ENCODE measurements at places on chromosomes 2 and 18. TPM values are rescaled to one million over a fixed set of nuclear protein-coding genes. Genes with fewer than 3 reads are reported as not detected.

DSG3 gene
- not detected for total RNA-seq

RIT2 gene
- not detected for total RNA-seq

FSHR gene
- total RNA-seq: not detected

DNA sequence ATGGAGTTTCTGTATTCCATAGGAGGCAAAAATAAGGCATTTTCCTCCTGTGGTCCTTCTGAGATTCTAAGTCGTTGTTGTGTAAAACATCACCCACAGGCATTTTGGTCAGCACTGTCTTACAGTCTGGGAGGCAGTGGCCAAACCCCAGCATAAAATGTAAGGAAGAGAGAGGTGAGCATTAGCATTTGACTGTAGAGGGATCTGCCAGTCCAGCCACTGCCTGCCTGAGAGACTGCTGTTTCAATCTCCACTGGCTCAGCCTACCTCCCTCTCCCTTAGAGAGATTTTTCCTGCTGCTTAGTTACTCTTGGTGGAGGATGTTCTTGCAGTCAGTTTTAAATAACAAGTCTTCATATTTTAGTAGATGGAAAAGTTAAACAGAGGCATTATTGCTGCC, 77.0 kb downstream of the ARHGEF33 start:
- DNase-seq: no peak

GRCh38 chr2:215961981-215962380, 51.4 kb downstream of the MREG start:
- no peak for DNase-seq

- DNase-seq: no peak
Measured at GRCh38 chr2:173962583-173963110, 2.5 kb downstream of the SP3 start.

- no peak for DNase-seq
Measured at GRCh38 chr2:154447727-154448418, 250.6 kb upstream of the KCNJ3 start.

GRCh38 chr2:18077231-18077630, 198.8 kb downstream of the KCNS3 start:
- no peak for DNase-seq

DNA sequence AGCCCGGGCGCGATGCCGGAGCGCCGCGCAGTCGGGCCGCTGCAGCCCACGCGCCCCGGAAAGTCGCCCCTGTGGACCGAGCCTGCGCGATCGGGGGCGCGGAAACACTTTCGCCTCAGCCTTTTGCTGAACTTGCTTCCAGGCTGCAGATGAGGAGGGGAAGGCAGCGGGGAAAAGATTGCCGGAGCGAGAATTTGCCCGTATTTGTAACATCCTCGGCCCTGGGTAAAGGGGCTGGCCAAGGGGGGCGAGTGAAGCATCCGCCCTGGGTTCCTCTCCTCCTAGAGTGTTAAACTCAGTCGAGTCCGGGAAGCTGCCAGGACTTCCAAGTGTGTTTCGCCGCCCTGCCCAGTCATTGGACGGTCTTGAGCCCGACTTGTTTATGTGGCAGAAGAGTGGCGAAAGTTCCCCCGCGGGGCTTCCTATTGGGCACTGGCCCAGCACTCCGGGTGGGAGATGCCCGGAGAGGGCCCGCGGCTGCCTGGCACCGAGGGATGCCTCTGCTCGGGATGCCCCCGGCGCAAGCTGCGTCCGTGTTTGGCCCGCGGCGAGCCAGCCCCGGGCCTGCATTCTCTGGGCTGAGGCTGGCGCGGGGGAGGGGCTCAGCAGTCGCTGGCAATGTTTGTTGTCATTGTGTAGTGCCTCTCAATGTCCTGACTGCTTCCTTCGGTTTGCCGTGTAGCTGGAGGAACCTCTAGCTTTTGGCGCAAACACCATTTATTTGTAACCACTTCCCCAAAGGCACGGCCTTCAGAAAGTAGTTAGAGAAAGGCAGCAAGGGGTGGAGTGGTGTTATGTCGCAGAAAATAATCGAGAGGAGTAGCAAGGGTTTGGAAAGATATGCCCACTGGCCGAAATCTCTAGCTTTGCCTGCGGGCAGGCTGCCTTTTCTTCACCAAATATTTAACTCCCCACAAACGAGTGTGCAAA, 1.1 kb downstream of the CYBRD1 start:
- DNase-seq: peak; percentile 83

DNA sequence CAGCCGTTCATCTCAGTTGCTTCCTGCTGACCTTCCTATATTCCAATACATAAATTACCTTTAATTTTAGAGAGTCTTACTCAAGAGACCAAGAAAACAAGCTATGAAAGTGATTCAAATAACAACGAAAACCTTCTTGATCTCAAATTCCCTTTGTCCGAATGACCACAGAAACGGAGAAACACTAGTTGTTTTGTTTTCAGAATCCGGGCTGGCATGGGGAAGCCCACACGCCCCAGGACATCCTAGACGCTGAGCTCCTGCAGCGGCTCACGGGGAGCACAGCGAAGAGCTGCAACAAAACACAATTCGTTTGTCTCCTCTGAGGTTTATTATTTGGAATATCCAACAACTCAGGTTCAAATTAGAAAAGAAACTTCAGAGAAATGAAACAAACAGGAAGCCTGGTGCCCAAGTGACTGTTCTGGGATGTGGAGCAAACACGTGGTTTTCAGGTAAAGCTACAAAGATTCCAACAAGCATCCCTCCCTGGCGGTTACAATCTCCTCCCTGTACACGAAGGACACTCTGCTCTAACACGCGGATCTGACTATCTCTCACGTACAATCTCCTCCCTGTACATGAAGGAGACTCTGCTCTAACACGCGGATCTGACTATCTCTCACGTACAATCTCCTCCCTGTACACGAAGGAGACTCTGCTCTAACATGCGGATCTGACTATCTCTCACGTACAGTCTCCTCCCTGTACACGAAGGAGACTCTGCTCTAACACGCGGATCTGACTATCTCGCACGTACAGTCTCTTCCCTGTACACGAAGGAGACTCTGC, 237.5 kb downstream of the TWIST2 start:
- no peak for DNase-seq

DNA sequence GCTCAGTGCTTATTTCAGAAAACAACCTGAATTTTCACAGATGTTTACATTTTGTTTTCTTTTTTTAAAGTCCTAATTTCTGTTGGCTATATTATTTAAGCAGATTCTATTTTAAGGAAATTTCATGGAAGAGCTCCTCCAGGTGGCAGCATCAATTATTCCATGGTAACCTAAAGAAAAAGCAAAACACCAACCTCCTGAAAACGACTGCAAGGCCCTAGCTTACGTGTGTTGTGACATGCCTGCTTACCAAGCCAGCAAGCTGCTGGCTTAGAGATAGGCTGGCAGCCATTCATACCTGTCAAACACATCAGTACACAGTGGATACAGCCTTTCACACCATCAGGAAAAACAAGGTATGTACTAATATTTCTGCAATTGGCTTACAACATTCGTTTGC, 64.9 kb downstream of the LPIN2 start:
- DNase-seq: no peak
